ENCODE measurements at places on chromosomes 7 and 10. TPM values are rescaled to one million over a fixed set of nuclear protein-coding genes. Genes with fewer than 3 reads are reported as not detected.

DNA sequence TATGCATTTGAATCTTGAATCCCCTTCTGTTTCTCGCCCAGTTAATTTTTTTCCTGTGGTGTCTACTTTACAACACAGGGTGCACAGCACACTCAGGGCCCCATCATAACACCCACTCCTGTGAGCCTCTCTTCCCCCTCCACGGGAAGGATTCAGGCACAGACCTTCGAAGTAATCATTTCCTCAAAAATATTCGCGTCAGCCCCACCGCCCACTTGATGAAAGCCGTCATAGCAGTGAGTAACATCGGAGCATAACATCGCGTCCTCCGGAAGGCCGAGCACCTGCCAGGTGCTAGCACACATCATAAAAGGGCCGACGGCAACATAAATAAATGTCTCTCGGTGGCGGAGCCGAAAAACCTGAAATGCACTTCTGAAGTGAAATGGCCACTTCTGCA is 201.7 kb upstream of the ADARB2 start:
- no peak for DNase-seq

GRCh38 chr10:44619975-44620374 is 235.1 kb upstream of the CXCL12 start:
- no peak for DNase-seq

GRCh38 chr10:71270301-71271220 is 48.5 kb upstream of the SLC29A3 start:
- no peak for DNase-seq

- DNase-seq, result no peak
Measured at GRCh38 chr7:90387470-90388240, 15.6 kb upstream of the CLDN12 start.

GRCh38 chr7:129803546-129804081 is 149.1 kb downstream of the UBE2H start:
- DNase-seq, result no peak

DNA sequence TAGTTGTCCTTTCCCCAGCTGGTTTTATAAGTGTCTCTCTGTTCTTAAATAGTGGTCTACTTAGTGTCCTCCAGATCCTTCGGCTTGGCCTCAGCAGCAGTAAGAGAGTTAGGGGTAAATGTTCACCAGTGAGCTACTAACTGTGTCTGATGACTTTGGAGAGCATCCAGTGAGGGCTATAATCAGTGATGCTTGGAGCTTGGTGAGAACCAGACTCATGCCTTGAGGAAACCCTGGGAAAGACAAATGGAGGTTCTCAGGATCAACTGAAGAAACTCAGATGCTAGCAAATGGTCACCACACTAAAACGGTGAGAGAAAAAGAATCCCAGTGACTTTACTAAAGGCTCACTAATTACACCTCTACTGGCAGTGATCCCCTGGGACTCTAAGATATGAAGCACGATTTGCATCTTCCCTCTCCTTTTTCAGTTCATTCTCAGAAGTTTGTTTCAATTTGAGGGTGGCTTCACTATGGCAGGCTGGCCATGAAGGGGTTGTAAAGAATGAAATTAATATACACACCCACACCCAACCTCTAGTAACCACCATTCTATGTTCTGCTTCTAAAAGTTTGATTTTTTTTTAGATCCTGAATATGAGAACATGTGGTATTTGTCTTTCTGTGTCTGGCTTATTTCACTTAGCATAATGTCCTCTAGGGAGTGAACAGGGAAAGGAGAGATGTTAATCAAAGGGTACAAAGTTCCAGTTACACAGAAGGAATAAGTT is 177.9 kb downstream of the PDE1C start:
- no peak for DNase-seq

GRCh38 chr10:9211228-9211627 is 1156.7 kb downstream of the GATA3 start:
- no peak for DNase-seq

- no peak for DNase-seq
Measured at GRCh38 chr7:29299086-29299485, 104.5 kb downstream of the CHN2 start.

DNA sequence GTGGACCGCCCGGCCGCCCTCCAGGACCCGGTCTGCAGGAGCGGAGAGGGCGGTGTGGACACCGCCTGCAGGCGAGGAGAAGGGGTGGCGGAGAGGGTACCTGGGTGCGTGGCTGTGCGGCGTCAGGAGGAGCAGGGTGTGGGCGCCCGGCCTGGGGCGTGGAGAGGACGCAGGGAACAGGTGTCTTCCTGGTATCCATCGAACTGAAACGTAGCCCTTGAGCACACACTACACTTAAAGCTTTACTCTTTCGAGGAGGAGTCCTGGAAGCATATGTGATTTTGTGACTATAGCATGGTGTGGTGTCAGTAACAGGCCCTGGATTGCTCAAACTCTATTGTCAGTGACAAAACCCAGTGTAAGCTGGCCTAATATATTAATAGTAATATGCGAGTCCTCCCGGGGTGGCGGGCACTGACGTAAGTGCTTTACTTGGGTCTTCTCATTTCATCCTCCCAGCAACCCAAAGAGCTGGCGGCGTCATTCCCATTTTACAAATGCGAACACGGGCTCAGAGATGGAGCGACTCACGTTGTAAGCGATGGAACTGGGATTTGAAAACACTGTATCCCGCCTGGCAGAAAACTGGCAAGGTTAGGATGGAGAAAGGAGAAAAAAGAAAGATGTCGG is 508 bp upstream of the TECPR1 start:
- no peak for DNase-seq

DNA sequence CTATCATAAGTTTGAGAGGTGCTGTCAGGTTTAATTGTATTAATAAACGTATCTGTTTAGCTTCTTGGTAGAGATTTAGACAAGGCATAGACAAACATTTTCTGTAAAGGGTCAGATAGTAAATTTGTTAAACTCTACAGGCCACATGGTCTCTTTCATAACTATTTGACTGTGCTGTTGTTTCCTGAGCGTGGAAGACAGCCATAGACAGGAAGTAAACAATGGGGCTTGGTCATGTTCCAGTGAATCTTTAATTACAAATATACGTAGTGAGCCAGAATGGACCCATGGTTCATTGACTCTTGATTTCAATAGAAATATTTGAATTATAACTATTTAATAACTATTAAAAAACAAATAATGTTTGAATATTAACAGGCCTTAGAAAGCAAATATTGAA is 451.1 kb downstream of the SH2D4B start:
- no peak for DNase-seq

DNA sequence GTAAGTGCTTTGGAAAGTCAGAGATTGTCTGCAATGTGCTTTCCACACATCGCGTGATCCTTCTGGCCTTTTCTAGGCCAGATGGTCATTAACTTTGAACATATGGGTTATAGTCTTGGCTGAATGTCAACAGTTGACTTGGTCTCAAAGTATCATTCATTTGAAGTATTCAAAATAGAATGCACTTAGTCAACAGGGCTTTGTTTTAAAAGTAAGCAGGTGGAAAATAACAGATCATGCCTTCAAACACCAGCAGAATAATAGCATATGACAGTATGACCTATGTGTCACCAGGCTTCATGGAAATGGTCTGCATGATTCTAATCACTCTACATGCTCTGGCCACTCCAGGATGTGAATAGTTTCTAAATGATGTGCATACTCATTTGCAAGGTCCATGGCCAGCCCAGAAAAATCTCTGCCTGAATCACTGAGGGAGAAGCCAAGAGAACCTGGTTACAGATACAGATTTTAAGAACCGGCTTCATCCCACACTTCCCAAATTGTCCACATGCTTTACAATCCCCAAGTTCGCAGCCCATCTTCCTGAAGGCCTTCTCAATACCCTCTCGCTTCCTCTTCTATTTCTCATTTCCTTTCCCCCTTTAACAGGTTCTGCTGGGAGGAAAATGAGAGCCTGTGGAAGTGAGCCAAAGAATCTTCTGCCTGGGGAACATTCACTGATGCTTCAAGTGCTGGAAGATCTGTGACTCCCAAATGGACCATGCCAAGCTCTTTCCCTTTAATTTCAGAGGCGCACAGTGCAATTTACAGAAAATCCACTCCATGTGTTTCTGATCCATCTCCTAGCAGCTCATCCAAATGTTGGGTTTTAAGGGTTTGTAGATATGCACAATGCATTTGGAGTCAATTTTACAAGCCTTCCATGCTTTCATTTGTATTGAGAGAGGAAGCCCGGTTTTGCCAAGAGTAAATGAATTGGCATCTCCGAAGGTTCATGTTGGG is 122.8 kb upstream of the GDF10 start:
- no peak for DNase-seq

DNA sequence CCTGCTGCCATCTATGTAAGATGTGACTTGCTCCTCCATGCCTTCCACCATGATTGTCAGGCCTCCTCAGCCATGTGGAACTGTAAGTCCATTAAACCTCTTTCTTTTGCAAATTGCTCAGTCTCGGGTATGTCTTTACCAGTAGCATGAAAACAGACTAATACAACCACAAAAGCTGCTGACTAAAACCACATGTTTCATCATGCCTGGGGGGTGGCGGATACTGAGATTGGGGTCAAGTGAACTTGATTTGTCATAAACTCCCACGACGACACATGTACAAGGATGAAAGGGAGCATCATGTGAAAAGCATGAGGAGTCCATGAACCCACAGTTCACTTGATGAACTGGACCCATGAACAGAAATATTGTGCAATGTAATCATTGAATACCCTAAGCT is 134.9 kb upstream of the ANK3 start:
- DNase-seq, result no peak

DNA sequence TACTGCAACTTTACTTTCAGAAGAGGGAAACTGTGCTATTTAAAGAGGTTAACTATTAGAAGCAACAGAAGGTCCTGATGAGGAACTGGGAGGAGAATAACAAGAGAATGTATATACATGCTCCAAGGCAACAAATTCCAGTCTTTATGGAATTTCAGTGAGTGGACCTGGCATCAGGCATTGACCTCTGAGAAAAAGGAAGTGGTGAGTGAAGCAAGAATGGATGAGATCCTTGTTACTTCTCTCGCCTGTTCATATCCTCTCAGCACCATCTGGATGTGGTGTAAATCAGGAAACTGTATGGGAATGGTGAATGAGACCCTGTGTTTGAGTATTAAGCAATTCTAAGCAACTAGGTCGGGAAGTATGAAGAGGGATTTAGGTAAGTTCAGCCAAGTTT is 30.3 kb upstream of the KBTBD2 start:
- no peak for DNase-seq

DNA sequence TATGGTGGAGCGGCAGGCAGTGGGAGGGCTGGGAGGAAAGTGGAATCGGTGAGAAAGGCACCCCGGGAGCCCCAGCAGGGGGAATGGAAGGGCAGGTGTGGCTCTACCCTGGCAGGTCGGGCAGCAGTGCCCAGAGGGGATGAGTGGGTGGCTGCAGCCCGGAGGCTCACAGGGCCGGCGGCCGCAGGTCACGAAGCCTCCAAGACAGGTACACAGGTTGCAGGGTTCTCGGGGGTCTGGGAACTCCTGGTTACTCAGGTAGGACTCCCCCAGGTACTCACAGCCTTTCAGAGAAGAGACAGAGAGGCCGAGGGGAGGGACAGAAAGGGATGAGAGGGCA is 21.8 kb downstream of the KCP start:
- no peak for DNase-seq

GRCh38 chr7:6359021-6359420 is 86.6 kb upstream of the CYTH3 start:
- DNase-seq, result no peak

DNA sequence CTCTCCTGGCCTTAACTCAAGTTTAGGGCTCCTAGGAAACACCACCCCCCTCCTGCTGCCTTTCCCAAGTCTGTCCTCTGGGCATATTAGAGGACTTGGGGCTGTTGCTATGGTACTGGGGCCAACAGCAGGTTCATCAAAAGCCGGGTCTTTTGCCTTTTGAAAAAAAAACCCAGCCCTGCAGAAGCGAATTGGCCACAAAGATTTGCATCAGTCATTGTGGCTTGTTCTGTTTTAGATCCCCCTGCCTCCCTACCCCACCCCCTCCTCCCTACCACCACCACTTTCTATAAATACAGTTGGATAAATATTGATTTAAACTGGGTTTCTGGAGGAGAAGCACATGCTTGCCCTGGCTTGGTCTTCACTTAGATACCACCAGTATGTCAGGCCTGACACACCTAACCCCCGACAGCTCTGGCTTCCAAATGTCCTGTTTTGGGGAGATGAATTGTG is 7.0 kb downstream of the MXI1 start:
- DNase-seq, result no peak

DNA sequence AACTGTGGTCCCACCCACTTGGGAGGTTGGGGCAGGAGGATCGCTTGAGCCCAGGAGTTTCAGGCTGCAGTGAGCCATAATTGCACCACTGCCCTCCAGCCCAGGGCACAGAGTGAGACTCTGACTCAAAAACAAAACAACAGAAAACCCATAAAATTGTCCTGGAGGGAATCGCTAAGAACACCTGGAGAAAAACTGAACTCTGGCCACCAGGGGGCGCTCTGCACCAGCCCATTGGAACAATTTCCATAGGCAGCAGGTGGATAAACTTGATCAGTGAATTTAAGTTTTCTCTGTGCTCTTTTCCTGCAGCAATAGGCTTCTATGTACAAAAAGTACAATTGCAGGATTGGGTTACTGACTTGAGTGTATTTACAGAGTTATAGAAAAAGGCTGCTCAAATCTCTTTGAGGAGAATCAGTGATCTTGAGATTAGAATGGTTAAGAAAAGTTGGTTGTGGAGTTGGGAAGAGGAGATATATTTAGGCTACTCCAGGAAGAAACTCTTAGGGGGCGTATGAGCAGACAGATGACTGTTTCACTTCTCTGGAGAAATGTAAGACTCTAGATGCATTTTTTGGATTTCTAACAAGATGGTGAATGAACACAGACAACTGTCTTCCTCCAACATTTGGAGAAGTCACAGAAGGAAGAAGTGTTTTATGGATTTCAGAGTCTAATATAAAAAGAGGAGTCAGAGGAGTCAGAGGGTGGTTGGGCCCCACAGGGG is 274.9 kb upstream of the GALNT17 start:
- DNase-seq, result peak; percentile 66

DNA sequence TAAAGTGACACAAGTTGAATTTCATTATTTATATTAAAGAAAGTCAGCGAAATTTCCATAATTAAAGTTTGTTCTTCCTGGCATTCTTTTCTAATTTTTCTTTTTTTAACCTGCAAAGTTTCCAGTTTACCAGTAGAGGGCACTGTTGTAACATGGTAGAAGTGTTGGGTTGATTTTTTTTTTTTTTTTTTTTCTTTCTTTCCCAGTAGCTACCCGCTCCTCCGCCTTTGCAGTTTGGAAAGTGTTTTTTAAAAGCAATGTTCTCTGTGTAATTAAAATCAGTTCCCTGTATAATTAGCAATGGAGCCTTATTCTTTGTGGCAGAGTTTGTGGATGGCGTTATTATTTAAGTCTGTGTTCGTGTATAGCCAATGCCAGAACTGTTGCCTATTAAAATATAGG is 53.7 kb downstream of the TAF3 start:
- DNase-seq, result peak; percentile 33

Gene C7orf57
- 0.21 TPM for total RNA-seq

Gene NUTM2D
- 1.5 TPM for total RNA-seq

Gene SHH
- total RNA-seq, result 13.8 TPM

Gene PLCE1
- 38.1 TPM for total RNA-seq

Gene PIK3AP1
- total RNA-seq, result 6.6 TPM

Gene ETV1
- 34.1 TPM for total RNA-seq

Gene SPDYE5
- total RNA-seq, result not detected

Gene MOGAT3
- total RNA-seq, result not detected

Gene THNSL1
- total RNA-seq, result 10.9 TPM
